ENCODE measurements at places on chromosomes 2 and 18. TPM values are rescaled to one million over a fixed set of nuclear protein-coding genes. Genes with fewer than 3 reads are reported as not detected.

DNA sequence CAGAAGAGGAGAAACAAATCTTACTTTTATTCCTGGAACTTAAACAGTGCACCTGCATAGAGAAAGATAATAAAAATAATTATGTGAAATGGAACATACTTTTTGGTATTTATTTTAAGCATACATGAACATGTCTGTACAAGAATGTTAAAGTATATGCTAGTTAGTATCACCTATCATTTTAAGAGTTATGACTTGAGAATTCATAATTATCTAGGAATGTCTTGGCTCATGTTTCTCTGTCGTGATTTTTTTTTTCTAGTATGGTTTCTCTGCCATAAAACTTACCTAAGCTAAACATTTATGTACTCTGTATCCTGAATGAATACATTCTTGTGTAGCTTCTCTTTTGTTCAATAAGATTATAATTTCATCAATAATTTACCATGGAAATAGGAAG lies 4.2 kb downstream of the SERPINB7 start:
- no peaks in the 10 kb centered on the region for H3K27me3 ChIP-seq
- no peak overlapping the region for H3K27ac ChIP-seq
- no peak for DNase-seq
- H3K4me3 ChIP-seq: no peak overlapping the region
- no peaks in the 10 kb centered on the region for H3K4me1 ChIP-seq
- H3K36me3 ChIP-seq: no peaks in the 10 kb centered on the region

- DNase-seq: no peak
- no peak overlapping the region for H3K27ac ChIP-seq
- no peaks in the 10 kb centered on the region for H3K4me1 ChIP-seq
Measured at GRCh38 chr18:35190948-35191697, 49.7 kb upstream of the ZNF397 start.

GRCh38 chr2:165796129-165796528 lies 2.1 kb upstream of the GALNT3 start:
- no peak overlapping the region for H3K4me3 ChIP-seq
- H3K4me1 ChIP-seq: peaks cover 15% of the 10 kb centered on the region
- H3K36me3 ChIP-seq: peaks cover 4% of the 10 kb centered on the region
- H3K27me3 ChIP-seq: no peaks in the 10 kb centered on the region
- no peak for DNase-seq
- H3K27ac ChIP-seq: peak overlapping the region; percentile 94

GRCh38 chr2:212254339-212254738 lies 284.3 kb downstream of the ERBB4 start:
- no peaks in the 10 kb centered on the region for H3K27me3 ChIP-seq
- DNase-seq: no peak
- H3K27ac ChIP-seq: no peak overlapping the region
- H3K4me3 ChIP-seq: no peak overlapping the region

DNA sequence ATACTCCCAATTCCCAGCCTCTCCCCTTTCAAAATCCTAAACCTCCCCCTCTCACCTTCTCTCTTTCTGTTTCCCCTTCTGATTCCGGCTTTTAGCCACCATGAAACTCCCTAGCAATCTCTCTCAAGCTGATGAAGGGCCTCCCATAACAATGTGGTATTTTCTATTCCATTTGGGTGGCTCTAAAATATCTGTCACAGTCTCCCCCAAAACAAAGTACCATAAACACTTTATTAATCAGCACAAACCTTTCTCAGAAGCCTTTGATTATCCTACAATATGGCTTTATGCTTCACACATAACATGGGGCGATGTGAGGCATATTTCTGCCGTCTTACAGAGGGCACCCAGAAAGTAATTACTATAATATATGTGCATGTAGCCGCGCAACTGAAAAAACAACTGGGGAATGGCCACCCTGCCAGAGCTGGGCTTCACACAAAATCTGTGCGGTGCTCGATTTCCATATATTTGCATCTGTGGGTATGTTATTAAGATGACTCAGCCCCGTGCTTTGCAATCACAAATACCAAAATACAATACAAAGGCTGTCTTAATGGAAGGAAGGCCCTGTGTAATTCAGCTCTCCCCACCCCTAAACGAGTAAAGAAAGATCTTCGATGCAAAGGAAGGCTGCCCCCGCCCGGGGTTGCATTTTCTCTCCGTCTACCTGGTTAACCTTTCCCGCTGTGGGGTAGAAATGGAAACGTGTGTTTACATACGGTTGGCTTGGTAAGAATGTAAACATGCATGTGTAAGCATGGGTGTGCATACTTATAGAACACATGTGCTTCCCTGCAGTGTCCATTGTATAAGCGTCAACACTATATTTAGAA lies 81.4 kb downstream of the CELF4 start:
- no peaks in the 10 kb centered on the region for H3K4me1 ChIP-seq
- DNase-seq: no peak
- H3K27ac ChIP-seq: no peak overlapping the region

GRCh38 chr2:224650815-224651439 lies 65.2 kb downstream of the CCDC195 start:
- H3K4me1 ChIP-seq: no peaks in the 10 kb centered on the region
- H3K27me3 ChIP-seq: no peaks in the 10 kb centered on the region
- H3K36me3 ChIP-seq: no peaks in the 10 kb centered on the region
- H3K27ac ChIP-seq: no peak overlapping the region

Gene PTH2R
- 0.50 TPM for total RNA-seq

Gene APLF
- 3.8 TPM for total RNA-seq

Gene ADAM23
- total RNA-seq: not detected

Gene ITGA6
- 34.0 TPM for total RNA-seq

Gene NEU4
- total RNA-seq: 0.39 TPM

Gene CCDC74A
- total RNA-seq: 1.5 TPM
